Stimulated activated naive CD4-positive, alpha-beta T cell treated with Interleukin-2 at 50 U/mL for 16 hours (primary cell): ENCODE measurements at places on chromosomes 6 and 20.

DNA sequence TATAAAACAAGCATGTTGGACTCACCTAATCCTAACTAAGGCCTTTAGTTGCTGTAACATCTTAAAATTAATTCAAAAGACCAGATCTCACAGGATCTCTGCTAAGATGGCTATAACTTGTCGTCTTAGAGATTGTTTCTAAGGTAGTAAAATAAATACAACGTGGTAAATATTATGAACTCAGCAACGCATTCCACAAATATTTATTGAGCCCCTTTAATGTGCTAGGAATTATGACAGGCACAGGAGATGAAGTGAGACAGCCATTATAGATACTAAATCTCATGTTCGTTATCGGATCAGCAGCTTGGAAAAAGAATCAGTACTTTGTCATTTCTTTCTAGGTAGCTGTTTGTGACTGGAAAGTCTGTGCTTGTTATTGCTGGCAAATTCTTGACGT lies 20.9 kb upstream of the MCM3 start:
- no peak for DNase-seq

- no peak for DNase-seq
Measured at GRCh38 chr6:16758163-16758975, 2.9 kb downstream of the ATXN1 start.

DNA sequence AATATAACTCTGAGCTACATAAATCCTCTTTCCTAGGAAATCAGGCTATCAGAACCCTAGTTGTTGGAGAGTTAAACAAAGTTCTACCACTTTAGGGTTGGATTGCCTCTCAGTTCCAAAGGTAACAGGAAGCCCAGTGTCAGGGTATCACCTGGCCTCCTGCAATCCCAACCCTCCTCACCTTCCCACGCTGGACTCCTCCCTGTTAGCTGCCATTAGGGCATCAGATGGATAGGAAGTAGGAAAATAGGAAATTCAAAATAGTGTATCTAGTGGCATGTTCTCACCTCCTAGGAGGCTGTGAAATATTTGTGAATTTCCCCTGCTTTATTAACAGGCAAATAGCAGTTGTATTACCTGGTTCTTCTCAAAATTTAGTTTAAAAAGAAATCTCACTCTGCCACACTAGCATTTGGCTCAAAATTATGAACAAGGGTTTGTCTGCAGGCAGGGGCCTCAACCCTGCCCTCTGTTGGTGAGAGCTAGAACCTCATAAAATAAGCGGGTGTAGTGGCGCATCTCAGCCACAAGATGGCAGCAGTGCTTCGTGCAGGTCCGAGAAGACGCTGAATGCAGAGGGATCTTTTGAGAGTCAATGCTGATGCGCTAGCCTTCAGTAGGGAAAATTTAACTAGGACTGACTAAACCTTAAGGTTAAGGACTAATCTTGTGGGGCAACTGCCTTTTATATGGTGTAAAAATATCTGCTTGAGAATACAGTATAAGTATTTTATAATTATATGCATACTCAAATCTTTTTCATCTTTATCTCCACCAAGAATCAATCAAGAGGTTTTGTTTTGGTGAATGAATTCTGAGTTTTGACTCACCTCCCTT lies 209.8 kb upstream of the KCNQ5 start:
- peak; percentile 52 for DNase-seq

DNA sequence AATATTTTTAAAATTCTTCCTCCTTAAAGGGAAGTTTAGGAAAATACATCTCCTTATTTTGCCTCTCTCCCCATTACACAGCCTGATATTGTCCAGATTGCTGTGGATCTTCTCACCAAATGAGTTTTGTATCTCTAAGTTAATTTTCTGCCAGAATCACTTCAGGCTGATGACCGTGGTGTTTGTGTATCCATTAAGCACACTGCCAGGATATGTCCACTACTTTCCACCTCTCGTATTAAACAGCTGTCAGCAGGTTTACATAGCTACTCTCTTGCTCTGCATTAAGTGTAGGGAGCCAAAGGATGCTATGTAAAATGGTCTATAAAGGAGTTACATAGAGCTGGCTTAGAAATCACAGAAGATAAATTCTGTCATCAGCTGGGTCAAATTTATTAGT lies 201.1 kb downstream of the ZFAND3 start:
- DNase-seq = no peak

GRCh38 chr6:22883061-22883717 lies 313.8 kb downstream of the HDGFL1 start:
- DNase-seq = no peak

DNA sequence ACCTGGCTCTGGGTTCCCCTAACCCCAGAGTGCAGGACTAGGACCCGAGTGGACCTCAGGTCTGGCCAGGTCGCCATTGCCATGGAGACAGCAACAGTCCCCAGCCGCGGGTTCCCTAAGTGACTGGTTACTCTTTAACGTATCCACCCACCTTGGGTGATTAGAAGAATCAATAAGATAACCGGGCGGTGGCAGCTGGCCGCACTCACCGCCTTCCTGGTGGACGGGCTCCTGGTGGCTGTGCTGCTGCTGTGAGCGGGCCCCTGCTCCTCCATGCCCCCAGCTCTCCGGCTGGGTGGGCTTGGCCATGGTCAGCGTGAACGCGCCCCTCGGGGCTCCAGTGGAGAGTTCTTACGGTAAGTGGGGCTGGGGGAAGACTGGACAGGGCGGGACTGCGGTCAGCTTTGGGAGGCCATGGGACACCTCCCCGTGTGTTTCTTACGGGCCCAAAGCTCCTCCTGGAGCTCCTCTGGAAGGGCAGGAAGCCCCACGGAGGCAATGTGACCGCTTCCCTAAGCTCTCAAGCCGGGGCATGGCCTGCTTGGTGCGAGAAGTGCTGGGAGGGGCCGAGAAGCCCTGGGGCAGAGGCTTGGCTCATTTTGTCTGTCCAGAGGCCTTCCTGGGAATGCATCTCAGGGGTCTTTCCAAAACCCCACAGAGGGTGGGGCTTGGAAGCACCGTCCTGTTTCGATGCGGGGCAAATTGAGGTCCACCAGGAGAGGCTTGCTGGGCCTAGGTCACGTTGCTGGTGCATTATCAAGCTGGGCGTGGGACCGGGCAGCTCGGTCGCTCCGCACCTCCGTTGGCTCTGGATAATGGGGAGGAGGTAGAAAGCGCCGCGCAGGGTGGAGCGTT lies at the start of gene HNF4A:
HNF4A (plus strand) TSS at position 202 of the 855 bp plus-strand sequence; CDS start at position 308, 106 bp downstream.
- no peak for DNase-seq

DNA sequence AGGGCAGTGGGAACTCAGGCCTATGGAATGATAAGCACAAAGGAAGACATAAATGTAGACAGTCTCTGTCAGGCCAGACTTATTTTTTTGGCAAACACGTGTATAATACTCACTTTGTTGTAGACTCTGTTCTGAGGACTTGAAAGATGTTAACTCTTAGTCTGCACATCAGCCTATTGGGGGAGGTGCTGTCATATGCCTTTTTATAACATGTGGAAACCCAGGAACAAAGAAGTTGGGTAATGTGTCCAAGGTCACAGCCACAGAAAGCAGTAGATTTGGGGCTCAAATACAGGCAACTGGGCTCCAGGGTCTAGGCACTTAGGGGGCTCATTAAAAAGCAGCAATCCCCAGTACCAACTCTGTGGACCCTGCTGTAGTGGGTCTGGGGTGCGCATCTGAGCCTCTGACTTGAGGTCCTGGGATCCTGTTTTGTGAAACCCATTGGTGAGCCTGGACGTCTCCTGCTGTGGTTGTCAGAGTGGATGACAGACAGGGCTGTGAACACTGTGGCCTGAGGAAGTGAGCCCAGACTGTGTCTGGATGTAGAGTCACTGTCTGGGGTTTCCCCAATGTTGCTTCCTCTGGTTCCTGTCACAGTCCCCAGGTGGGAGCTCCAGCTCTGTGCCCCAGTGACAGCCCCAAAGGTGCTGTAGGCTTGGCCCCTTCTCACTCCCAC lies 50.0 kb downstream of the CDH26 start:
- no peak for DNase-seq

- no peak for DNase-seq
Measured at GRCh38 chr6:69936674-69937363, 70.5 kb downstream of the COL19A1 start.

GRCh38 chr6:74720923-74721322 lies 484.9 kb downstream of the COL12A1 start:
- DNase-seq = no peak

DNA sequence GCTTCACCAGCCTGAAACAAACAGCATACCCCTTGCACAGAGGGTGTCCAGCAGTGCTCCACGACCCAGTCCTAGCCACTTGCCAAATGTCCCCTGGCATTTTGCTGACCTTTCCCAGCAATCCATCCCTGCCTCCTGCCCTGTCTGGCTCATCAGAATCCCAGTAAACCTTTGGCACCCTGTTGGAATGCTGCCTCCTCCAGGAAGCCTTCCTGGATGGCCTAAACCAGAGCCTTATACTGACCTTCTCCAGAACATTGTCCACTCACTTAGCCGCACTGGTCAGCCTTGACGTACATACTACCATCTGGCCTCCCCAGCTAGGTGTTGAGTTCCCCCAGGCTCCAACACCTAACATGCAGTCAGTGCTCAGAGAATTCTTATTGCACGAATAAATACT lies 2.0 kb upstream of the PACSIN1 start:
- no peak for DNase-seq

- no peak for DNase-seq
Measured at GRCh38 chr6:18326980-18327379, 60.2 kb upstream of the RNF144B start.

GRCh38 chr20:54475334-54476168 lies at the start of gene DOK5:
TSS of gene DOK5 (plus strand) at chr20:54475593. CDS start at chr20:54475947, 354 bp downstream.
- DNase-seq = no peak

- no peak for DNase-seq
Measured at GRCh38 chr20:36248836-36249235, 12.6 kb downstream of the AAR2 start.

DNA sequence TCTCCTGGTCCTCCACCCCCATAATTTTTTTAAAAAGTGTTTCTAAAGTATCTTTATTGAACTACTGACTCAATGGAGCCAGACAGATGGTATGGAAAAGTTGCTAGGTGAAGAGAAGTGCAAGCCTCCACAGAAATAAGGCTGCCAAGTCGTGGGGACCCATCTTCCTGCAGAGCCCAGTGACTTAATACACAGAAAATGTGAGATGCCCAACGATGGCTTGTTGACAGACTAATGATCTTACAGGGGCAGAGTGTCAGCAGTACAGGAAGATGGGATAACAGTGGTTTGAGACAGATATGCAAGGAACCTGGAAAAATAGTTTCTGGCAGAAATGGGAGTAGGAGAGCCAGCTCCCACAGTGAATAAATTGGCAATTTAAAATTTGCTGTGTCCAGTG lies 43.3 kb downstream of the FYN start:
- DNase-seq = no peak

DNA sequence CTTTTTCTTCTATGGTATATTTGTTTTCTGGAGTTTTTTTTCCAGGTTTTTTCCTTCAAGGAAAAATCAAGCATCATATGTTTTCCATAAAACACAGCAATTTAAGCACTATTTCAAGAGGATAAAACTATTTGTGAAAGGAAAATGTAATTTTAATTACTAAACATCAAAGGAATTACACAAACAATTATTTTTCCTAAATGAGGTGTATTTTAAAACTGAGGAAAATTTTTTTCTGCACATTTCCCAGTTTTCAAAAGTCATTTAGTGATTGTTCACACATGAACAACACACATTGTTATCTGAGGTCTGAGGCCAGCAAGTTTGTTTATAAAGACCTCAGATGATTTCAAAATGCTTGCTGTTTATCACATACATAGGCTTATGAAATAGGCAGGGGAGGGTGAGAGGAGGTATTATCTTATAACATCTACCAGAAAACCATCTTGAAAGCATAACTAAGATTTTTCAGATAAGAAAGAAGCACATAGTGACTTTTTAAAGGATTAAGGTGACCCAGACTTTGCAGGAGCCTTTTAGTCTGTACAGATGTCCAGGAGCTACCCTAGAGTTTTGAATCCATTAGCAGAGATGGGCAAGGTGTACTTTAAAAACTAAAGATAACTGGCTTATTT lies 381.6 kb downstream of the GJA1 start:
- DNase-seq = no peak

- no peak for DNase-seq
Measured at GRCh38 chr6:134936931-134937330, 13.0 kb downstream of the ALDH8A1 start.

GRCh38 chr6:163786995-163787671 lies 372.6 kb downstream of the QKI start:
- no peak for DNase-seq

DNA sequence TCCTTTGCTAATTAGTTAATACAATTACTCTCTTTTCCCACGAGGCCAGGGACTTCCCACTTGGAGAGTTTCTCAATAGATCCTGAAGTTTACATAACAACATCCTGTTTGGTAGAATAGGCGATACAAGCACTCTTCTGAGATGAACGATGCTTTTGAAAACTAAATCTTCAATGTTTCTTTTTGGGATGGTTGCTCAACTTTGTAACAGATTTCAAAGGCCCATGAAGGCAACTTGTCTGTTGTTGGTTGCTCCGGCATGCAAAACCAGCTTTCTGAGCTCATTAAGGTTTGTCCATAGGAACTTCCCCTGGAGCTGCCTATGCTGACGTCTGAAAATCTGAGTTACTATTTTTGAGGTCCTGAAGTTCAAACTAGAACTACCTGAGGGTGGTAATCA lies 25.9 kb upstream of the ROS1 start:
- DNase-seq = no peak

- no peak for DNase-seq
Measured at GRCh38 chr20:17934141-17934862, 34.3 kb downstream of the SNX5 start.

GRCh38 chr20:17663486-17663885 lies 18.6 kb downstream of the RRBP1 start:
- DNase-seq = no peak

- no peak for DNase-seq
Measured at GRCh38 chr6:20455251-20455940, 53.7 kb downstream of the E2F3 start.

GRCh38 chr6:148800536-148800935 lies 53.7 kb downstream of the UST start:
- DNase-seq = no peak

- no peak for DNase-seq
Measured at GRCh38 chr6:44275271-44275748, 5.1 kb downstream of the TMEM151B start.

- DNase-seq = no peak
Measured at GRCh38 chr6:119566546-119567260, 217.1 kb upstream of the MAN1A1 start.

GRCh38 chr20:58293453-58293852 lies 16.1 kb upstream of the RAB22A start:
- DNase-seq = no peak

- no peak for DNase-seq
Measured at GRCh38 chr6:61949971-61950370, 336.1 kb downstream of the KHDRBS2 start.

GRCh38 chr6:57210060-57210459 lies 12.0 kb downstream of the RAB23 start:
- DNase-seq = no peak

GRCh38 chr6:89828988-89829471 lies 650 bp upstream of the CASP8AP2 start:
- DNase-seq = peak; percentile 16

DNA sequence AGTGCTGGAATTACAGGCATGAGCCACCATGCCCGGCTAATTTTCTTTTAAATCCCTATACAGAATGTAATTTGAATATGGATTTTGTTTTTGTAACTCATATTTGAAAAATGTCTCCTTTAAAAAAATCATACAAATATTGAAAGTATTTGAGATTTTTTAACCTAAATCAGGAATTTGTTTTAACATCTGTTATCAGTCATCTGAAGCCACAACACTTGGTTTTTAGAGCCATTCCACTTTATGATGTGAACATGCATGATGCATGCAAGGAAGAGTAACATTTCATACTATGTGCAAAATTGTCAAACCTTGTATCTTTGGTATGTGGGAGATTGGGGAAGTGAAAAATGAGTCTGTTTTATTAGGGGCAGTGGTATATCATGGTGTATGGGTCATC lies 124.5 kb upstream of the AHI1 start:
- DNase-seq = no peak

GRCh38 chr20:56463428-56463827 lies 5.0 kb upstream of the RTF2 start:
- DNase-seq = no peak
